ENCODE measurements at places on chromosomes 2 and 18.

- no peak for DNase-seq
Observed at GRCh38 chr2:98556344-98557033, 51.8 kb downstream of the COA5 start.

DNA sequence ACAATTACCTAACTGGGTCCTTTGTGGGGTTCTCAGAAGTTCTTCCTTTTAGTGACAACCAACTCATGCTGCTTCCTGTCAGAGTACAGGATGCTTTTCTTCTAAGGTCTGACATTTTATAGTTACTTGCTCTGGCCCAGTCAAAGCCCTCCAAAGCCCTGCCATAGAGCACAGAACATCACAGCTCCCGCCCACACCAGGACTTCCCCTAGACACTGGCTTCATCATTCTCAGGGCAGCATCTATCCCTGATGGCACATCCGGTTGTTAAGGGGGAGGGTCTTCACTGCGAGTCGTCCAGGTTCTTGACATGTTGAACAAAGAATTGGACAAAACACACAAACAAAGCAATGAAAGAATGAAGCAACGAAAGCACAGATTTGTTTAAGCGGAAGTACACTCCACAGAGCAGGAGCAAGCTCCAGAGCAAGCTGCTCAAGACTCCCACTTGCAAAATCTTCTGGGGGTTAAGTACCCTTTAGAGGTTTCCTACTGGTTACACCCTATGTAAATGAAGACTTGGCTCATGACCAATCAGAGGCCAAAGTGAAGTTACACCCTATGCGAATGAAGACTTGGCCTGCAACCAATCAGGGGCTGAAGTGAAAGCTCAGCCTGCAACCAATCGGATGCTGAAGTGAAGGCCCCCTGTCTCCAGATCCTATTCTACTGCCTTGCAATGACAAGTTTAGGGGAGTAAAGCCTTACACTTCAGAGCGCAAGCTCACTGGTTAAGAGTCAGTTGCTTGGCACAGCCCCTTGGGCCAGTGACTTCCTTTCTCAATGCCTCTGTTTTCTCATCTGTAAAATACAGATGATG, 79.0 kb downstream of the HDAC4 start:
- DNase-seq: peak; percentile 55

GRCh38 chr2:96967436-96967835, 18.9 kb downstream of the FAM178B start:
- no peak for DNase-seq

DNA sequence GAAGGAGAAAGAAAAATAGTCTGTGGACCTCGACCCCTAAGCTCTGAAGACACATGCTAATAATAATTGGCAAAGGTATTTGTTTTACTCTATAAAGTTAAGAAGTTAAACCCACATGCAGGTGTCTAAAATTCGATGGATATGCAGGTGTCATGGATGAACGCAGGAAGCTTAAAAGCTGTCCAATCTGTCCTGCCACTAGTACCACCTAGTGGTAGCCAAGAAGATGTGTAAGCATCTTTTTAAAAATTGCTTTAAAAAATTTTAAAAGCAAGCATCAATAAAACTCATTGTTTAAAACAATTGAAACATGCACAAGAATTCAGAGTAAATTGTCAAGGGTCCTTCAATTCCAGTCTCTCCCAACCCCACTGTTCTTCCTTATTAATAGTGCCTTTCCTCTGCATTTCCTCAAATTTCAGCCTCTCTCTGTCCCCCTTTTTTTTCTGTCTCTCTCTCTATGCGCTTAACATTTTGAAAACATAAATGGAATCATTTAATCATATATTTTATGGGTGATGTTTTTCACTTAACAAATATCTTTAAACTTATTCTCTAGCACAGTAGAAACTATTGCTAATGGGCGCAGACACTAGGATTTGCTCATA, 30.6 kb upstream of the PPP3R1 start:
- no peak for DNase-seq

DNA sequence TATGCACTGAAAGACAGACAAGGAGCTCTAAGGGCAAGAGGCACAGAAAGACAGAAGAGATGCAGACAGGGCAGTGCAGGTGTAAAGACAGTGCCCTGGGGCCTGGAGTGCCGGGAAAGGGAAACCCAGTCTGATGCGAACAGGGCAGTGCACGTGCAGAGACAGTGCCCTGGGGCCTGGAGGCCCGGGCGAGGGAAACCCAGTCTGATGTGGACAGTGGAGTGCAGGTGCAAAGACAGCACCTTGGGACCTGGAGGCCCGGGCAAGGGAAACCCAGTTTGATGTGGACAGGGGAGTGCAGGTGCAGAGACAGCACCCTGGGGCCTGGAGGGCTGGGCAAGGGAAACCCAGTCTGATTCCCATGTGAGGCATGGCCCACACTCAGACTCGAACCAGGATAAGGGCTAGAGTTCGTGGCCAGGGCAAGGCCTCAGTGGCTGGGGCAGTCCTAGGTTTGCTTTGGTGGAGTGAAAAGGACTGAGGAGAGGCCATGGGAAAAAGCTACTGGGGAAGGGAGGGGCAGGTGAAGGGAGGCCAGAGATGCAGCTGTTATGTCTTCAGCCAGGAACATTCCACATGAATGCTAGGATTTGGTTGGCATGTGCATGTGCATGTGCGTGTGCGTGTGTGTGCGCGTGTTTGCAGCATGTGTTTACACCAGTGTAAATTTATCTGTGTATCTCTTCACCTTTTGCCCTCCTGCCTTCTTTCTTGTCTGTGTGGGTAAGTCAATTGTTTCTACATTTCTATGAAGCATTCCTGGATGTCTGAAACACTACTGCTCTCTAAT, 39.1 kb upstream of the DNMT3A start:
- DNase-seq: no peak

- no peak for DNase-seq
Observed at GRCh38 chr2:137942833-137943677, 21.2 kb upstream of the HNMT start.

DNA sequence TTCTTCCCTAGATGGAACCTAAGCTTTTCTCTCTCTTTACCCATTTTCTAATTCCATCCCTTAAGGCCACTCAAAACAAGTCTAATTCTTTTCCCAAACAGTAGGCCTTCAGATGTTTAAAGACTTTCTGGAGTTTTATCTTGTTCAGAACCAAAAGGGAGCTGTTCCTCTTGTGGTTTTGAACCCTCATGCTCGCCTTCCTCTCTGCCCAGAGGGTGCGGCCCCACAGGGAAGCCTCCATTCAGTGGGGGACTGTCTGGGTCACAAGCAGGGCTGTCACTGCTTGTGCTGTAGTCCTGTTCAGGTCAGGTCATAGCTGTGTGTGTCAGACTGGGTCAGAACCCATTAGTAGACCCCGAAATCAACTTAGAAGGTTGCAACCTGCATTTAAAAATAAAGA, 56.5 kb downstream of the TET3 start:
- DNase-seq: no peak

GRCh38 chr2:51813247-51813646, 781.3 kb upstream of the NRXN1 start:
- no peak for DNase-seq

DNA sequence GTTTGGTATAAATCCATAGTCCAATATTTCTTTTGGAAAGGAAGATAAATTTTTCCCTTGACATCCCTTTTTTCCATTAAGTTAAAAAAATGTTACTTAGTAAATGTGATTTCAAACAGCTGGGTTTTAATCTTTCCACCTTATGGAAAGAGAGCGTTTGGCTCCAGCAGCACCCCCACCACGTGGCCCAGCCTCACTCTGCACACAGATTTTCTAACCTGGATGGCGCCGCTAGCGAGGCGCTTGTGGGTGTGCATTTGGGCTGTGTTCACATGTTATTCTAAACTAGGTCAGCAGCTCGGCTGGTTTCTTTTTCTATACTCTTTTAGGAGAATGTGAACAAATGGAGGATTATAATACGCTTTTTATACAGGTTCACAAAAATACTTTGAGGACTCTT, 218.0 kb downstream of the LDLRAD4 start:
- DNase-seq: peak; percentile 40

- no peak for DNase-seq
Observed at GRCh38 chr2:128809259-128809636, 490.6 kb upstream of the HS6ST1 start.

GRCh38 chr2:58313926-58314325, 72.8 kb upstream of the FANCL start:
- no peak for DNase-seq

GRCh38 chr2:8608411-8608954, 73.4 kb upstream of the ID2 start:
- no peak for DNase-seq

GRCh38 chr2:212791569-212791968, 253.0 kb upstream of the ERBB4 start:
- no peak for DNase-seq

- no peak for DNase-seq
Observed at GRCh38 chr2:85619617-85620016, 3.6 kb downstream of the USP39 start.

GRCh38 chr18:70416496-70416895, 127.7 kb downstream of the SOCS6 start:
- DNase-seq: no peak

- DNase-seq: no peak
Observed at GRCh38 chr2:43852196-43852730, 13.5 kb downstream of the ABCG8 start.

DNA sequence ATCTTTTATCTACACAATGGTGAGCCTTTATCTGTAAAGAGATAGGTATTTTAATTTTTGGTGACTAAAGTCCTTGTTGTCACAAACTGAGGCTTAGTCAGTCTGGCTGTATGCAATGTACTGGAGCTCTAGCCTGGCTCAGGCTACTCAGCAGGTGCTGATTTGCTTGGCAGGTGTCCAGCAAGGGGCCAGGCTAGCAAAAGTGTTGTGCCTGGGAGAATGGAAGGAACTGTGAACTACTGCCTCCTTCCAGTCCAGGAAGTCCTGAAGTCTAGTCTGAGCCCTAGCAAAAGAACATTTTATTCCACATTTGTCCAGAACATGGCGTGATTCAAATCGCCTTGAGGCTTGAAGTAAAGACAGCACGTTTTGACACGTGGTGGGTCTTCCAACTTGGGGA, 260.5 kb downstream of the CCDC85A start:
- DNase-seq: no peak

DNA sequence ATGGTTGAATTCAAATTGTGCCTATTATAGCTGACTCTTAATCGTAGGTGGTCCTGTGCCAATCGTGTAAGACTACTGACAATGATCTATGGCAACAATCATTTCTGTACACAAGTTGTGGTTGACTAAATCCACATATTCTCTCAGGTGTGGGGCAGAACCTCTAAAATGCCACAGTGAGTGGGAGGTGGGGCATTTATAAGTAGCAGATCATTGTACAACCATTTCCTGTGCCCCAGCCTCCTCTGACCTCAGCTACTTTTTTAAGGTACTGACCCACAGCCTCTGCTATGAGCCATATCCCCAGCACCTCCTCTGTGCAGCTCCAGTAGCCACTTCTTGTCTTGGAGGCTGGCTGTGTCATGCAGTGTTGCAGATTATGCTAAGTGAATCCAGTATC, 48.6 kb upstream of the RAPH1 start:
- no peak for DNase-seq

DNA sequence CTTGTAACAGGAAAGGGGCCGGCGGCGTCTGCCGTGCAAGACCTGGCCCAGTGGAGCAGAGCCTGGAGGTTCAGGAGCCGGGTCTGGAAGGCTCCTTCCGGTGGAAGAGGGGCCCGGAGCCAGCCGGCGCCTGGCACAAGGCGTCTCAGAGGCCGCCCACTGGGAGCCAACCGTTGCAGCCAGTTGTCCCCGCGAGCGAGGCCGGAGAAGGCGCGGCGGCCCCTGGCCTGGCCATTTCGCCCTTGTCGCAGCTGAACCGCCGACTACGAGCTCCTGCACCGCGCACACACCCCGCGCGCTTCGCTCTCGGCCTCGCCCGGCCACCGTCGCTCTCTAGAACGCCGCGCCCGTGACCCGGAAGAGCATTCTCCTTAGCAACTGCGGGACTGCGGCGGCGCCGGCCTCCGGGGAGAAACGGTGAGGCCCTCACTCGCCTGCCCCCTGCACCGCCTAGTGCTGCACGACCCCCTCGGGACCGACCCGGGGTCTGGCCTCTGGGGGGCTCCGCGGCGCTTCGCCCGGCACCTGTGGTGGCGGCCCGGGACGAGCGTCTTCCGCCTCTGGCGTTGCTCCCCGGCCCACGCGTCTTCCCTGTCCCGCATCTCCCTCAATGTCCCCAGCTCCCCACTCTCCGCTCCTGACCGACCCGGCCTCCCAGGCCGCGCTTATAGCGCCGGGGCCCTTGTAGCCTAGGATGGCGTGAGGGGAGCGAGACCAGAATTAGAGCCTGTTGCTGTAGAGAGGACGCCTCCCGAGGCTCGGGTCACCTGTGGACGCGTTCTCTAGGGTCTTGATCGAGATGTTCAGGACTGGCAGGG, at the start of gene DIS3L2:
TSS of gene DIS3L2 (plus strand) at position 365 of the 818 bp plus-strand sequence. CDS start 53,215 bp downstream, outside the sequence.
- DNase-seq: peak; percentile 80

DNA sequence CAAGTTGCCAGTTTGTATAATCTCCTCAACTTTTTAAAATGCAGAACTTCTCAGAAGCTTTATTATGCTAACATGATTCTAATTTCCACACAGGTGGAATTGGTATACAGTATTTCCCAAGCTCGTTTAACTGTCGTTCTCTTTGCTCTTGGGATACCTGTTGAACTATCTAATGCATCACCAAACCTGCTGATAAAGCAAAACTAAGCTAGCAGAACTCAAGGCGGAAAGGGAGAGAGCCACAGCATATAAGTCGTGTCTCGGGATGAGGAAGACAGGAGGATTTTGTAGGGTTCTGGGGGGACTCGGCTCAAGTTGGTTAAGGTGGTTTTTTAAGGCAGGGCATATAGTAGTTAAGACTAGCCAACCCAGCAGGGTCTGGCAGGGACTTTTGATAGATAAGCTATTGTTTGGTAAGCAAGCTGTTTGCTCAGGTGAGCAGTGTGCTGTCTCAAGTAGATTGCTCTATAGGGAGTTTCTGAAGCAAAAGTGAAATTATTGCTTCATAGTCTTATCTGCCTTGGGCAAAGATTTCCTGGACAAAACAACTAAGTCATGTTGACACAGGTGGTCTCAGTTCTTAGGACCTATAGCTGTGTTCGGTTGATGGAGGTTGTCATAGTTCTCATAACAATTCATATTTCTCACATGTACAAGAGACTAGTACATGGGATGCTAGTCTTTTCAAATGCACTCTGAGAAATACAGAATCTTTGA, 28.2 kb upstream of the CHRNA1 start:
- no peak for DNase-seq

DNA sequence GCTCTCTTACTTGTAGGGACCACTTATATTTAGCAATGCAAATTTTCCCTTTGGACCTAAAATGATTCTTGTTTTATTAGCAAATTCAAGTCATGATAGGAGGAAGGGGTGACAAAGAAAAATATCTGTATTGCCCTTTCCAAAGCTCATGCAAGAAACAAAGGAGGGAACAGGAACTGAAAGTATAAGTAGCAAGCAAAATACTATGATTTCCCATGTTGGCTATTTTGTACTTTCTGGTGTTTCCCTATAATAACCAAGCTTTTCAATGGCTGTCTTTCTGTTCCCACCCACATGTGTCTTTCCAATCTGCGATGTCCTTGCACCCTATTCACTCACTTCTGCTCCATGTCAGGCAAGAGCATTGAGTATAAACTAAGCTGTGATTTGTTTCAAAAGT, 279.7 kb downstream of the RNF144A start:
- no peak for DNase-seq
